ENCODE measurements at places on chromosomes 3 and 15.

GRCh38 chr3:13844286-13844685 lies 35.6 kb downstream of the WNT7A start:
- DNase-seq, result no peak

- no peak for DNase-seq
Measured at GRCh38 chr15:62561059-62561519, 396.0 kb upstream of the C2CD4B start.

GRCh38 chr3:12508291-12508700 lies 24.0 kb downstream of the TSEN2 start:
- no peak for DNase-seq

GRCh38 chr3:33187368-33187634 lies 31.3 kb downstream of the SUSD5 start:
- DNase-seq, result no peak

DNA sequence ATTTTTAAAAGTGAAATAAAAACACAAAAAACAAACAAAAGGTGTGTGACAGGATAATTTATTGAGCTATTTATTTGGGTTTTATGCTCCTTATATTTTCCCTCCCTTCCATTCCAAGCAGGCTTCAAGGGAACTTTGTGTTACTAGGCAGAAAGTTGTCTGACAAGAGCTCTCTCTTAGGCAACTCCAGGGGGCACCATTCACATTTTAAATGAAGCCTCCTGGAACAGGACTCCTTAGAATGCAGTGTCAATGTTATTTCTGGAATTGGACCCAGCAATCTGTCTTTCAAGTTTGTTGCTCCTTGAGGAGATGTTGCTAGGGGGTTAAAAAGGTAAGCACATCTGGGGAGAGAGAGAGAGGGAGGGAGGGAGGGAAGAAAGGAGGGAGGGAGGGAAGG lies 5.4 kb upstream of the RFX7 start:
- no peak for DNase-seq

GRCh38 chr15:48367483-48367882 lies 36.3 kb downstream of the DUT start:
- no peak for DNase-seq

DNA sequence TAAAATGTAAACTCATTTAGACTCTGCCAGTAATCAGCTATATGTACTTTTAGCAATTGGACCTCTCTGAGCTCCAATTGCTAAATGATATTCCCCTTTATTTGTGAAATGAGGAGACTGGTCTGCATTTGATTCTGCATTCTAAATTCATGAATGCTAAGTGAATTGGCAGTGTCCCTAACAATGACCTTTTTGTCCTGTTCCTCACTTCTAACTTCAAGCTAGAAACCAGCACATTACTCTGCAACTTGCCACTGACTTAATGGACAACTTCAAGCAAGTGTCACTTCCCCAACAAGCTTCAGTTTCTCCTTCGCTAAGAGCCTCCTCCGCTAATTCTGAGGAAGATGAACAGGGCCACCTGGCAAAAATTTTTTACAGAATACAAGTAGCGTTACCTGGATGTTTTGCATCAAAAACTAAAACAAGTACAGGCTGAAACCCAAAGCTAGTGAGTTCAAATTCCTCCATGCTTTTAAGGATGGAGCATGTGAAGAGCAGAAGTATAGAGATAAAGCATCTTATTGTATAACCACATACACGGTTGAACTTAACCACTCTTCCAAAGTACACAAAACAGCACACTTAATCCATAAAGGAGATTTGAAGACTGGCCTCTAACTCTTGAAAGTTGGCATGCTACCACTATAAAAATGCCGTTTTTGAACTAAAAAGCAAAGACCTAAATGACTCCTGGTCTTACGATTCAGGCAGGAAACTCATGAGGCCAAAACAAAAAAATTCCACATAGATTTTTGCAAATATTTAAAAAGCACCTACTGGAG lies 207.6 kb downstream of the MAGI1 start:
- DNase-seq, result no peak

- no peak for DNase-seq
Measured at GRCh38 chr3:149371001-149371722, 6.3 kb downstream of the TM4SF1 start.

DNA sequence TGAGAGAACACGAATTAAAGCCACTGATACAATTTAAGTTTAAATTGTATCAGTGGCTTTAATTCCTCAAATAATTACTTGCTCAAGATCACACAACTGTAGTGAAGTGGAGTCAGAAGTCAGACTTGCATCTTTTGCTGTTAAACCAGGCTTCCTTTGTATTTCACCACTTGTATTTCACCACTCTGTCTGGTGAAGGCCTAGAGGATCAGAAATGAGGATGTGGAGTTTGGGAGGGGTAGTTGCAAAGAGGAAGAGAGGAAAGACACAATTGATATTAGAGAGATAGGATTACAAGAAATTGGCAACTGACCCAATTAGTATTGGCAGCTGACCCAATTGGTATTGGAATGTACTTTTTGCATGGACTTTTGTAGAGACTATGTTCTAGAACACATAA lies 288.1 kb upstream of the GPR149 start:
- DNase-seq, result no peak

DNA sequence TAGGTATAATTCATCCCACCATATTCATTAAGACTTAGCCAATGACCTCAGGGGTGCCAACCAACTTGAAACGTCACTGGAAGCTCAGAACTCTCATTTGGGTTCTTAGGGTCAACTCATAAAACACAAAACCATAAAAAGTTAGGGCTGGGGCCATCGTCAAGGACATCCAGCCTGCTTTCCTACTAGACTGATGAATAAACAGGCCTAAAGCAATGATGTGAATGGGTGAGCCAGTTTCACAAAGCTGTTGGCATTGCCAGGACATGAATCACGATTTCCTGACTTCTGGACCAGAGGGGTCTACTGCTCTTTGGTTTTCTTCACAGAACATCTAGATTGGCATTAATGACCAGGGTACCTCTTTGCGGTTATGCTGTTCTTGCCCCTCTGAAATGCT lies 64.7 kb downstream of the EOMES start:
- no peak for DNase-seq

DNA sequence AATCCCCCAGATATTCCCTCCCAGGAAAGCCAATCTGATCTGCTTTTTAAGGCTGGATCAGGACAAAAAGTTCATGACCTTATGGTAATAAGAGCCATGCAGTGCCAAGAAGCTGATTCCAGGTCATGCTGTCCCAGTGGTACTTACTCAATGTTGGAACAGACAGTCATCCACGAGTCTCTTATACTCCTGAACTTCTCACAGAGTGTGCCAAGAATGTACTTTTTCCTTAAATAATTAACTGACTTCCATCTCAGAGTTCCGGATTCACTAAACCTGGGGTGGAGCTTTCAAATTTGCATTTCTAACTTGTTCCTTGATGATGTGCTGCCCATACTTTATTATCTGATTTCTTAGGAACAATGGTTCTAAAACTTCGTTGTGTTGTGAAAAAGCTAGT lies 3.4 kb upstream of the P3H2 start:
- no peak for DNase-seq

GRCh38 chr3:41176596-41176995 lies 22.7 kb upstream of the CTNNB1 start:
- no peak for DNase-seq

- DNase-seq, result no peak
Measured at GRCh38 chr3:68483601-68484000, 448.7 kb downstream of the TAFA4 start.

GRCh38 chr3:72261566-72262564 lies 476.9 kb upstream of the PROK2 start:
- no peak for DNase-seq

DNA sequence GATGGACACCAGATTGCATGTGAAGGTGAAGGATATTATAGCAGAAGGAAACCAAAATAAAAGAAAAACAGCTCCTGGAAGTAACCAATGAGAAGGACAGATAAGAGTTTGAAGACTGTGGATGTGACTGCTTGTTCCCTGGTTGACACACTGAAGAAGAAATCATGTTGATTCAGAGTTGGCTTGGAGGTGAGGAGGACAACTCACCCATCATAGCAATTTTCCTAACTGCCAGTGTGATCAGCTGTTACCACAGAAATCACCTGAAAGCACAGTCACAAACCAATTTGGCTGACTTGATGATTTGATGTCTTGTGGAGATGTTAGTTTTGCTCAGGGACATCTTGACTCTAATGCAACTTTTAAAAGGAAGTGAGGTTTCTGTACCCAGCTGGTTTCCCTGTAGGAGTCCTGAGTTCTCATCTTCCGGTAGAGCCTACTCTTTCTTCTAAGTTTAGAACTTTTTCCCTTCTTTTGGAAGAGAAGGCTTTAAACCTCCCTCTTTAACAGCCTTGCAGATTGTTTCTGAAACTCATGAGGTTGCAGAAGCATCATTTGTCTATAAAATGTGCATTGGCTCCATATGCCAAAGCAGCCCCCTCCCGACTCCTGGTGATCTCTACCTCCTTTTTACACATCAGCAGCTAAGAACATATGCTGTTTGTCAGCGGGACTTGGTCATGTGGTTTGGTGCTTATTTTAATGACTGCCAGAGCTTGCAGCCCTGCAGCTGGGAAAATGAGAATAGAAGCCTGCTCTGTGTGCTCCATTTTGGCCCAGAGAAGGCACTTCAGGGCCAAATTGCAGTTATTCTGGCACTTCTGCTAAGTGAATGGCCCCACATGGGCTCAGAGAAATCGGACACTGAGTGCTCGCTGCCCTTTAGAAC lies 10.3 kb downstream of the ATG7 start:
- no peak for DNase-seq

- no peak for DNase-seq
Measured at GRCh38 chr3:36648241-36649034, 115.9 kb downstream of the DCLK3 start.

DNA sequence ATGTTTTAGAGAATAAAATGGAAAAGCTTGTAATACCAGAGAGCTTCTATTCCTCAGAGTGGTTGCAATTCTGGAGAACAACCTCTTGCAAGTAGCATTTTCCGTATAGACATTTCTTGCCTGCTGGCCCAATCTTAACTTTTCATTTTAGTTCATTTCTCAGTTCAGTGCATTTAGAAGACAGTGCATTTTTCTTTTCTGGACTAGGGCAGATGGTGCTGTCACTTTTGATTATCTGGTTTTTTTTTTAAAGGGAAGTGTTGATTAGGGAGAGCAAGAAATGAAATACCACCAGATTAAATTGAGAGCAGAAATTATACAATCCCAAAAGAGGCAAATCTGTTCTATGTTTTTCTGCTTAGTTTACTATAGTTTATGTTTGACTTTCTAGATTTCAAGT lies 172.7 kb downstream of the GHSR start:
- DNase-seq, result no peak

GRCh38 chr3:72888546-72889309 lies 882 bp downstream of the GXYLT2 start:
- DNase-seq, result peak; percentile 6

DNA sequence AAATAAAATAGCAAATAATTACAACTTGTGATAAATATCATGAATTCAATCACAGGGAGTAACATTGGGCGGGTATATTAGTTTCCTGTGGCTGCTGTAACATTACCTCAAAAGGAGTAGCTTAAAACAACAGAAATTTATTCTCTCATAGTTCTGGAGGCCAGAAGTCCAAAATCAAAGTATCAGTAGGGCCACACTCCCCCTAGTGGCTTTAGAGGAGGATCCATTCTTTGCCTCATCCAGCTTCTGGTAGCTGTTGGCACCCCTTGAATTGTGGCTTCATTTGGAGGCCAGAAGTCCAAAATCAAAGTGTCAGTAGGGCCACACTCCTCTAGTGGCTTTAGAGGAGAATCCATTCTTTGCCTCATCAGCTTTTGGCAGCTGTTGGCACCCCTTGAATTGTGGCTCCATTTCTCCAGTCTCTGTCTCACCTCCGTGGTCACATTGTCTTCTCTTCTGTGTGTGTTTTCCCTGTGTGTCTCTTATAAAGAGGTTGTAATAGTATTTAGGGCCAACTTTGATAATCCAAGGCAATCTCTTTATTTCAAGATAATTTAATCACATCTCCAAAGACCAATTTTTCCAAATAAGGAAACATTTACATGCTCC lies 3.1 kb upstream of the CFAP20DC start:
- peak; percentile 47 for DNase-seq

- no peak for DNase-seq
Measured at GRCh38 chr15:100939791-100940190, 20.6 kb downstream of the LRRK1 start.

- no peak for DNase-seq
Measured at GRCh38 chr15:74384881-74385643, 17.6 kb upstream of the CYP11A1 start.

DNA sequence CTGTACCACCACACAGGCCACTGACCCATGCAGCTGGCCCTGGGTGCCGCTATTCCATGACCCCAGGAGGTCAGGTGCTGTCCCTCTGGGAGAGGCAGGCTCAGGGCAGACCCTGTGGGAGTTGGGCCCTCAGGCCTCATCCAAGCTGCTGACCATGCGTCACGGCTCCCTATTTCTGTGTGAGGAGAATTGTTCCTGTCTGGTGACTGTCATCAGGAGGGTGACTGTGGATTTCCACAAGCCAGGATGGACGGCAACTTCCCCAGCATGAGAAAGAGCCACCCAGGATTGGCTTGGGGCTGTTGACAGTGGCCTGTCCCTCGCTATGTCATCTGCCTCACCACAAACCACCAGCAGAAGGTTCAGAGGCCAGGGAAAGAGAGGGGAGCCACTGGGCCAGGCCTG lies 41.4 kb downstream of the ZDHHC19 start:
- DNase-seq, result no peak

DNA sequence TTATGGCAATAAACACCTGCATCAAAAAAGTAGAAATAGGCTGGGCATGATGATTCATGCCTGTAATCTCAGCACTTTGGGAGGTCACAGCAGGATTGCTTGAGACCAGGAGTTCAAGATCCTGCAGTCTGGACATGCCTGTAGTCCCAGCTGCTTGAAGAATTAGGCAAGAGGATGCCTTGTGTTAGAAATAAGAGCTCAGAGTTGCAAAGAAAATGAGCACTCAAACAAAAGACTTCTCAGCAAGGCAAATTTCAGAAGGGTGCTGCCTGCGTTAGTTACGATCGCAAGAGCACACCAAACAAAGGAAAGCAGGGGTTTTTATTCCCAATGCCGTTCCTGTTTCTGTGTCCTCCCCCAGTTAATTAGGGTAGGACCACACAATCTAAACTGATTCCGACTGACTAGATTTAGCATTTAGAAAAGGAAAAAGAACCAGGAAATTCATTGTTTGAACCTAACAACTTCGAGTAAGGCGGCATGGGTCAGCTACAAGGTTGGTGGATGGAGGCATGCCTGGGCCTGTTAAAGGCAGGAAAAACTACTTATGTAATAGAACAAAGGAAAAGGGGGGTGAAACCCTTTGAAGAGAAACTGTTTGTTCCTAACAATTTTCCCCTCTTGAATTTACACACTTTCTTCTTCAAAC lies 55.5 kb downstream of the DLG1 start:
- DNase-seq, result no peak

Measured in T-cell (primary cell).